Stimulated activated CD4-positive, alpha-beta T cell treated with anti-CD3 and anti-CD28 coated beads, Interleukin-1b, Interleukin-23, amount 100 ng/mL, for 1 hour (primary cell): ENCODE measurements at places on chromosomes 6 and 20.

DNA sequence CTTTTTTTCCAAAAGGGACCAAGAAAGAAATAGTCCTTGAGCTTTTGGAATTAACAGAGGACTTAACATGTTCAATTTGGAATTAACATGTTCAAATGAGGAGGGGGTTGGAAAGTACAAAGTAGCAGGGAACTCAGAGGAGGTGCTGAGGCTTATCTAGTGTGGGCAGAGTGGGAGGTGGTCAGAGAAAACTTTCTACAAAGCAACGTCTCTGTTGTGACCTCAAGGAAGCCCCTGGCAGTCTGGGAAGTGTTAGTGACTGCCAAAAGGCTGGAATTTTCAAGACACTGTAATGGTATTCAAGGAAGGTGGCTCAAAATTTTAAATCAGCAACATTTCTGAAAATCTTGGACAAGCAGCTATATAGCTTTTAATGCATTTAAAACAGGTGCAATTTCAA, 7.3 kb downstream of the ECI2 start:
- no peak for DNase-seq

GRCh38 chr20:60138256-60139220, 180.3 kb downstream of the CDH26 start:
- no peak for DNase-seq

DNA sequence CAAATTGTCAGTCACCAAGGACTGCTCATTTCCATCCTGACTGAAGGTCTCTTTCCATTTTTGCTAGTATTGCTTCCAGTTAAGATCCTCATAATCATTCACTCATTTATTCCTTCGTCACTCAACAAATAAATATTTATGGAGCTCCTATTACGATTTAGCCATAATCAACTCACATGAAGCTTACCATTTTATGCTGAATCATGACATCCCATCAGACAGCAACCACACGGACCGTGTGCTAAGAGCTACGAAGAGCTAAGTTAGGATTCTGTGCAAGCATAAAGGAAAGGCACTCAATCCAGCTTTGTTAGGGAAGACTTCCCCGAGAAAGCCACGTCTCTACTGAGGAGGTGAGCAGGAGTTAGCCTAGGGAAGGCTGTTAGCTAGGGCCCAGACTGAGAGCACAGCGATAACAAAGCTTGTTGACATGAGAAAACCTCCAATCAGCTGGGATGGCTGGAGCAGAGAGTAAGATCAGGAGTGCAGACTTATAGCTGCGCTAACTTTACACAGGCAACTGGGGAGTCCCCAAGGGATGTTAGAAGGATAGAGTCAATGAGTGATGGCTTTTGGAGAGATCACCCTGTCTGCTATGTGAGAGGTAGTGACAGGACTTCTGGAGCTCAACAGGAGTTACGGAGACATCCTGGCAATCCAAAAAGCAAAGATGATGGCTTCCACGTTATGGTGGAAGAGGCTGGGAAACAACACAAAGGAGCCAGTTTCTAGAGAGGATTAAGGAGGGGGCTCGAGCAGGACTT, 2.6 kb upstream of the GID8 start:
- DNase-seq, result no peak

GRCh38 chr20:3842348-3842930, 4.2 kb upstream of the MAVS start:
- no peak for DNase-seq

DNA sequence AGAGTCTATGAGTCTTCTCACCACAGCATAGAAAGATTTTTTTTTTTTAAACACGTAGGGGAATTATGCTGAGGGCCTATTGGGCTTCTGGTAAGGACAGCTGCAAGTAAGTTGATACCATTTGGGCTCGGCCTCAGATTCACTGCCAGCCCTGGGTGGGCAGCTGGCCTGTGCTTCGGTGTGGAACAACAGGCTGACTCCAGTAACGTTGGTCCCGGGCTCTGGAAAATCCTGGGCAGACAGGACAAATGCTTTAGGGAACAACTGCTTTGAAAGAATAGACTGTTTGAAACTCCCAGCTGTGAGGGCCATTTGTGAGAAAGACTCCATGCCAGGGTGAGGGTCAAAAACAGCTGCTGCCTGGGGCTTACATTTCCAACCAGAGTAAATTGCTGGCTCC, 366.5 kb downstream of the QKI start:
- DNase-seq, result no peak
